Panc1 (cell line): ENCODE measurements at places on chromosomes 1 and 21.
A peak's percentile ranks its signal among the peaks of the same experiment; 100 is the strongest.

- no peak for DNase-seq
These were observed 642 bp upstream of the SLC16A1 start for GRCh38 chr1:112956544-112957132.

DNA sequence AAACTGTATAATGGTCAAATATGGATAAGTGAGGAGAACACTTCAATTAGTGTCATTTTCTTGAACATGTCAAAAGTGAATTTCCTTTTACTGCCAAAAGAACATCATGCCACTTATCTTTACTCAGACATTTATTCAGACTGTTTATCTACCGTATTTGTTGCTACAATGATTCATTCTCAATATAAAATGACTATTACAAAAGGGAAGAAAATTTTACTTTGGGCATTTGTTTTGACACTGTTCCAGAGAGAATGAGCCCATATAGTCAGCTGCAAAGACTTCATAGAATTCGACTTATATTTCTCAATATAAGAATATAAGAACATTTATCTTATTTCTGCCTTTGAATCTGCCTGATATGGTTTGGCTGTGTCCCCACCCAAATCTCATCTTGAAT, 1699.1 kb downstream of the BRINP3 start:
- no peak for DNase-seq

DNA sequence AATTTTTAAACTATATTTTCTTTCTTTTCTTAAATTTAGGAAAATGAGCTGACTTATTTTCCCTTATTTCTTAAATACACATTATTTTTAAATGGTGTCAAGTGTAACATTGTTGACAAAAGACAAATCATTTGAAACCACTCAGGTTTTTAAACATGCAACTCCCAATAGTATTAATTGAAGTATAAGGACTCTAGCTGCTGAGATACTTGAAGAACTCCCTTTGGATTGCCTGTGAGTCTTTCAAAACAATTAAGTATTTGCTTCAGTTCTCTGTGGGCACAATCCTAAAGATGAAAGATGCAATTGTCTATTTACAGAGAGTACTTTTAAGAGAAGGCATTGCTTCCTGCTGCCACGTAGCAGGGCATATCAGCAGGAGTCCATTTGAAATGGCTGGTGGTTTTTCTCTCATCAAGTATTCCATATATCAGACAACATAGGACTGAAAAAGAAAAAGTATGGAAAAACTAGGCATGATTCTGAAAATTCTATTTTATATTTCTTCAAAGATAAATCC, 373.4 kb downstream of the NEGR1 start:
- no peak for DNase-seq

GRCh38 chr1:226002667-226003501, 3.7 kb upstream of the SDE2 start:
- no peak for DNase-seq

DNA sequence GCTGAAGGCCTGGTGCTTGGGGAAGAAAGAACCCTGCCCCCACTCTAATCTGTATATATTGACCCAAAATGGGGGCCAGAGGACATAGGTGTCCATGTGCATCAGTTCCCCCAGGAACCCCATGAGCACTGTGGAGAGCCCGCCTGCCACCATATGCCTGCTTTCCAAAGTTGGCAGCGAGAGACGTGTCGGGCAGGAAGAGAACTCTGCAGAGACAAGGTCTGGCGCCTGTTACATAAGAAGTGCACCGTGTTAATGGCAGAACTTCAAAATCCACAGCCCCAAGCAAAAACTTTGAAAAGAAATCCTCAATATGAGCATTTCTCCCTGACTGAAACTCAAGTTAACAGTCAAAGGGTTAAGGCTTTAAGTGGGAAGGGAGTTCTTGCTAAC, 8.0 kb downstream of the CTNNBIP1 start:
- no peak for DNase-seq

GRCh38 chr21:17903929-17904639, 84.9 kb upstream of the C21orf91 start:
- no peak for DNase-seq

DNA sequence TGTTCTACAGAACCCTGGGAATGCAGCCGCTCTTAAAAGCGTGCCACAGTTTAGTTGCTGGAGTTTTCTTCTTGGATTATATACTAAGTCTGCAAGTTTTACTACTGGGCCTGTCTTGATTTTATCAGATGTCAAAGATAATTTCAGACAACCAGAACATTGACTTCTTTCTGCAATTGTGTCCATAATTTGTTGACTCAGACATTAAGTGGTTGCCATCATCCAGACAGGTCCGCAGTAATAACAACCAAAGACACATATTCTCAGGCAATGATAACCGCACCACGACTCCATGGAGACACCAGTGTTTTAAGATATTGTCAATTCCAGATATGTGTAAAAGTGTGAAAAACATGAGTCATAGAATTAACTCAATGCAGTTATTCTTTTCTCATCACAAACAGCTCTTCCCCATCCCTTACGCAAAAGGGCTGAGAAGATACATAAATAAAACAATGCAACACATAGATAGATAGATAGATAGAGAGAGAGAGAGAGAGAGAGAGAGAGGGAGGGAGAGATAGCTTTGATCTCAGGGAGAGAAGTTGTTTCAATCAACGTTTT, 90.4 kb upstream of the FMN2 start:
- no peak for DNase-seq

GRCh38 chr1:160009081-160009480, 22.7 kb downstream of the PIGM start:
- no peak for DNase-seq

DNA sequence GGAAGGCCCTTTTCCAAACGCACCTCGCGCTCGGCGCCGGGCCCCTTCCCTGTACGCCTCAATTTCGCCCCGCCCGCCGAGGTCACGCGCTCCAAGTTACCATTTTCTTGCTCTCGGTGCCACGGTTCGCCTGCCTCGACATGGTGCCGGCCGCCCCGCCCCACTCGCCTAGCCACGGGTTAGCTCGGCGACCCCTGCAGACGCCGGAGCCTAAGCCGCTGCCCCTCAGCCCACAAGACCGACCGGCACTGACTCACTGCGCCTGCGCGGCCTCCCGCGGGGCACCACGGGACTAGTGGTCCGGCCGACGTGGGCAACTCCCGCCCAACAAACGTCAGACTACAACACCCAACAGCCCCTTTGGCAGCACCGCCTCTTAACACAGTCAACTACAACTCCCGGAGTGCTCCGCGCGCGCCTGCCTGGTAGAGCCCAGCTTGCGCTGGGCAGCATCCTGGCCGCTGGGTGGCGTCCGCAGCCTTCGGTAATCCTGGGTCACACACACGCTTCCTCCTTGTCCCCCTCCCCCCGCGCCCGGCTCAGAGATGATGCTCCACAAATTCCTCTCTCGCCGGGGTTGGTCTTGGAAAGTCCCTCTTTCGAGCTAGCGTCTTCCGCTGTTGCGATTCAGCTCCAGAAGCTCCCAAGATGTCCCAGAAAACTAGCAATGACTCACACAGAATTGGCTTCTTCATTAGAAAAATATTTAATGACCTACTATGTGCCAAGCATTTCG, at the start of gene TRAPPC3:
Gene TRAPPC3, minus strand, starts transcription at position 250 of the 736 bp plus-strand sequence. Its CDS starts 108 bp downstream, at position 142.
- peak; percentile 98 for DNase-seq

- DNase-seq = peak; percentile 78
These were observed 3.0 kb downstream of the TRIM46 start for GRCh38 chr1:155176544-155177071.

GRCh38 chr21:40964691-40965090, 117.7 kb upstream of the DSCAM start:
- no peak for DNase-seq

GRCh38 chr1:222301652-222302051, 246.3 kb downstream of the HHIPL2 start:
- DNase-seq = no peak

DNA sequence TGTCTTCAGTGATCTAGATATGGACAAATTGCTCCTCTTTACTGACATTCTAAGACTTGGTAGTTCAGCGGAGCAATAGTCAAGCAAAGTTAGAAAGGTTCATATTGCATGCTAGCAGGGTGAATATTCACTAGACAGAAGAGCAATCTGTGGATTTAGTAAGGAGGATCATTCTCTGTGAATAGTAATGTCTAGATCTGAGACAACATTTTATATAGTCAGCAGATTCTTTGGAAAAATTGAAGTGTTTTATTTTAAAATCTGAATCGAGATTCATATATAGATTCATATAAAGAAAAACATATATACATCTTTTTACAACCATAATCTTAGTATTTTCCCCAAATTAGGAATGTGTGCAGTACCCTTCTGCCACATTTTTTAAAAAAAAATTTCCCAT, 274.5 kb upstream of the BRINP3 start:
- DNase-seq = no peak

DNA sequence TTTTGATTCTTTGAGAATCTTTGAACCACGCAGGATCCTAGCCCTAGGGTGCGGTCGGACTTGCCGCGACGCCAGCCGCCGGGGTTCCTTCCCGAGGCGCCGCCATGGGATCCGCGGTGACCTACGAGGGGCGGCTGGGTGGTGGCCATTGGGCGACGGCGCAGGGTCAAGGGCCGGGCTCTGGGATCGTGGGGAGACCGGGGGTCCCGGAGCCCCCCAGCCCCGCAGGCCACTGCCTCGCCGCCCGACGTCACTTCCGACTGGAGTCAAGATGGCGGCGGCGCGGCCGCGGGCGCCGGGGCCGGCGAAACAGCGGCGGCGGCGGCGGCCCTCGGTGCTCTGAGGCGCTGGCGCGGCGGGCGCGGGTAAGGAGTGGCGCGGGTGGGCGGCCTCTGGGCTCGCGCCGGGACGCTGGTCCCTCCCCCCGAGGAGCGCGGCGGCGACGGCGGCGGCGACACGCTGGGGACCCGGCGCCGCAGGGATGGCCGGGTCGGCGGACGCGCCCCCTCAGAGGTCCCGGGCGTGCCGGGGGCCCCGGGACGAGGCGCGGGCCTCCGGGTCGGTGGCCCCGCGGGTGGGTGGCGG, at the start of gene PRDM2:
Gene PRDM2, plus strand, starts transcription at position 253 of the 585 bp plus-strand sequence. CDS start 15,418 bp downstream, outside the sequence.
- no peak for DNase-seq

DNA sequence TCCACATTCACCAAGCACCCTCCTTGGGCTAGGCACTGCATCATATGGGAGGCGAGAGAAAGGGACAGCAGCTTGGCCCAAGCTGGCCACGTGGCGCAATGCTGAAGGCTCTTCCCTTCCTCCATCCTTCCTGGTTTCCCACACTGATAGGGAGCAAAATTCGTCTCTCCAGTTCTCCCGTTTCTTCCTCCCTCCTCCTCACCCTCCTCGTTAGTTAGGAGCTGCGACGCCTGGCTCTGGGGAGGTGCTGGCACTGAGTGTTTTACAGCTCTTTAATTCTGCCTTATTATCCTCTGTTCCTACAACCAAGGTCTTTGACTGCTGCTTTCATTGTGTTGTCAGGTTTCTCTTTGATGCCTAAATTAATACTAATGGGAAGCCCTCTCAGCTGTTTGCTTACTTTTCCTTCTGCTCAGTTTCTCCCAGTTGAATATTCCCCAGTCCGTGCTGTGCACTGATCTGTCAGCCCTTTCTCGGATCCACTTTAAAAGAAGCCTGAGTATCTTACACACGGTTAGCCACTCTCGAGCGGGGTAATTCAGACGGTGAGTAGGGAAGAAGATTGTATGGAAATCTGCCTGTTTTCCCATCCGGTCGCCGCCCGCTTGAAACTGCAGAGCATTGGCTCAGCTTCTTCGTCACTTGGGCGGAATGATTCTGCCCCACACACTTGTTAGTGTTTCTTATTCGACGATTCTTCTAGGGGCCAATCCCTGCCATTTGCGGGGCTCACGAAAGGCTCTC, 56.2 kb upstream of the SMYD2 start:
- DNase-seq = no peak

- no peak for DNase-seq
These were observed 1.1 kb downstream of the TMPRSS2 start for GRCh38 chr21:41506611-41507520.

GRCh38 chr1:233777566-233777965, 126.9 kb upstream of the SLC35F3 start:
- DNase-seq = no peak

- no peak for DNase-seq
These were observed 397.5 kb downstream of the TGFB2 start for GRCh38 chr1:218742467-218743262.

- no peak for DNase-seq
These were observed 380.7 kb downstream of the SEC16B start for GRCh38 chr1:177589166-177589565.

DNA sequence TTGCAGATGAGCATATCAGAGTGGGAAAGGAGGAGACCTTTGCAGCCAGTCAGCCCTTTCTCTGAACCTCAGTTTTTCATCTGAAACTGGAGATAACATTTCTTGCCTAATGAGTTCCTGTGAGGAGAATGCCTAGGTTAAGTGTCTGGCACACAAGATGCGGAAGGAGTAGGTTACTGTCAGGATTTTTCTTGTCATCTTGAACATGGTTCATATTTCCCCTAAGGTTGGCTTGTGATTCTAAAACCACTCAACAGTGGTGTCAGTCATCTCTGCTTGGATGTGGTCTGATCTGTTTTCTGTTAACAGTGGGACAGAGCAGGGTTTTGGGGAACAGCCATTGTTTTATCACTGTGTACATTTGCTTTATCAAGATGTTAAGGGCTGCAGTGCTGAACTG, 70.6 kb downstream of the TGFB2 start:
- no peak for DNase-seq

DNA sequence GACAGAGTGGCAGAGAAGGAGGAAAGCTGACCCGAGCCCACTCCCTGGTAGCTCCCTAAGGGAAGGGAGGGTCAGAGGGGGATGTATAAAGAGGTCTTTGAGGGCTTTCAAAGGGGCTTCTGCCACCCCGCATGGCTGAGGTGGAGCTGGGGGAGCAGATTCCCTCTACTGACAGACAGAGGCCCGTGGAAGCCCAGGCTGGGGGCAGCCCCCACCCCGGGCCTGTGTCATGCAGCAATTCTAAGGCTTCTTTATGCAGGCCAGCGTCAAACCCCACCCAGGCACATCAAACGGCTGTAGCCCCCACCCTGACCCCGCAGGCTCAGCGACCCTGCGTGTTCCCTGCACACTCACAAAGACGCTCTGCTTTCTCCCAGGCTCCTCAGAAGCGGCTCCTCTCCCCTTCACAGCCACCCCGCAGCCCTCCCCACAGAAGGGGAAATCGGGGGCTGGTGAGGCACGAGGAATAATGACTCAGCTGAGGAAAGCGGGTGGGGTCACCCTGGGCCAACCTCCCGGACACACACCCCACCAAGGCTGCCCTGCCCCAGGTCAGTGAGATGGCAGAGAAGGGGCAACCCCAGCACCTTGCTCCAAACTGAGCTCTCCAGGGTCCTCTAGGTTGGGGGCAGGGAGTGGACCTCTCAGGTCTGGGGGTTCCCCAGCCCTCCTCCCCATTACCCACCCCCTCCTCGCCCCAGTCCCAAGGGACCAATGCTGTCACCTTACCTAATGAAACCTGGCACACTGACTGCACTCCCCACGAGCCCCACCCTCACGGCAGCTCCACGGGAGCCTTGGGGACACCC, 10.8 kb downstream of the SLC45A3 start:
- no peak for DNase-seq

DNA sequence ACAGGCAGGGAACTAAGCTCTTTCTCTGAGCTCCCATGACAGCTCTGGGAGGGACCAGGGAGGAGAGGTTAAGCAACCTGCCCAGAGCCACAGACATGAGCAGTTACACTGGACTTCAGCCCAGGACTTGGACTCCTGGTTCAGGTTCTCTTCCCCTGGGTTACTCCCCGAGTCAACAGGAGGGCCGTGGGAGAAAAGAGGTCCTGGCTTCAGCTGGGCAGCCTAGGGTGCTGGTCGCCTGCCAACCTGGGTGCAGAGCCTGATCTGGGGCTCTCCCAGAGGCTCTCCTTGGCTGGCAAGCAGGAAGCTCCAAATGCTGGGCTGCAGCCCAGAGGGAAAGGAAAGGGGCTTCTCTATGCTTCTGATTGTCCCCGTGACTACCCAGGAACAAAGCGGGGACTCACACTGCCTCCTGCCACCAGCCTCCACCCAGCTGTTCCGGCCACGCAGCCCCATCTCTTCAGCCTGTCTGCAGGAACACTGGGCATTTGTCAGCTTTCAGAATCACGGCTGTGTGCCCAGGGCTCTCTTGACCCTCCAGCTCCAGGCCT, 141.8 kb downstream of the HIVEP3 start:
- DNase-seq = no peak
